ENCODE measurements at places on chromosomes 16 and 17.

GRCh38 chr17:75596320-75597087 is 8.9 kb downstream of the MYO15B start:
- no peak for DNase-seq

- DNase-seq = no peak
Measured at GRCh38 chr17:77827511-77827910, 131.0 kb upstream of the TNRC6C start.

- no peak for DNase-seq
Measured at GRCh38 chr17:35889241-35889640, 9.1 kb upstream of the CCL5 start.

GRCh38 chr16:15690296-15690695 is 40.3 kb downstream of the NDE1 start:
- no peak for DNase-seq

DNA sequence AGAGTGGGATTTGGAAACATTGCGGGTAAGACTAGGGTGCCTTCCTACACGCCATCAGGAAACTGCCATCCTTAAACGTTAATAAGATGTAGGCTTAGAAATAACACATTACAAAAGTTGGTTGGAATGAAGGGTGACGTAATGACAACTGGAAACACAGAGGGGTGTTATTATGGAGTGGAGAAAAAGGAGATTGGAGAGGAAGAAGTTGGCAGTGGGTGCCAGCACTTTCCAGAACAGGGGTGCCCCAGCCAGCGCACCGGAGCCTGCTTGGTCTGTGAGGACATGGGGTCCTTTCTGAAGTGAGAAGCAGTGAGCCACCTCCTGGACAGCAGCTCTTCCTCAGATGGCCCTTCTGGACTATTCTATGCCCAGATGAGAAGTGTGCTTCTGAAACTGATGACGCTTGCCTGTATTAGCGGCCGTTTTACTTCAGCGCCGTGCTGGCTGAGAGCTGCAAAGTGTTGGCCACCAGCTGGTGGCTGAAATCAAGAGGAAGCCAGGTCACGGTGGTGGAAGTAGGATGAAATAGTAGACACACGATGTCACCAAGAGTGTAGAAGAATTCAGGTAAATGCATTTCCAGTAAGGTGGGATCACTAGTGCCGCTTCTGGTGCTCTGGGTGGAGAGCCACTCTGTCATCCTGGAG is 244.8 kb downstream of the NTN1 start:
- DNase-seq = no peak

- DNase-seq = no peak
Measured at GRCh38 chr16:20300312-20301097, 26.8 kb downstream of the GP2 start.

GRCh38 chr17:65278050-65278819 is 141.1 kb downstream of the RGS9 start:
- peak; percentile 80 for DNase-seq

- peak; percentile 62 for DNase-seq
Measured at GRCh38 chr17:82022310-82022980, at the start of gene CENPX. CENPX (minus strand) TSS chr17:82022878; CDS start chr17:82022861, 17 bp downstream.

DNA sequence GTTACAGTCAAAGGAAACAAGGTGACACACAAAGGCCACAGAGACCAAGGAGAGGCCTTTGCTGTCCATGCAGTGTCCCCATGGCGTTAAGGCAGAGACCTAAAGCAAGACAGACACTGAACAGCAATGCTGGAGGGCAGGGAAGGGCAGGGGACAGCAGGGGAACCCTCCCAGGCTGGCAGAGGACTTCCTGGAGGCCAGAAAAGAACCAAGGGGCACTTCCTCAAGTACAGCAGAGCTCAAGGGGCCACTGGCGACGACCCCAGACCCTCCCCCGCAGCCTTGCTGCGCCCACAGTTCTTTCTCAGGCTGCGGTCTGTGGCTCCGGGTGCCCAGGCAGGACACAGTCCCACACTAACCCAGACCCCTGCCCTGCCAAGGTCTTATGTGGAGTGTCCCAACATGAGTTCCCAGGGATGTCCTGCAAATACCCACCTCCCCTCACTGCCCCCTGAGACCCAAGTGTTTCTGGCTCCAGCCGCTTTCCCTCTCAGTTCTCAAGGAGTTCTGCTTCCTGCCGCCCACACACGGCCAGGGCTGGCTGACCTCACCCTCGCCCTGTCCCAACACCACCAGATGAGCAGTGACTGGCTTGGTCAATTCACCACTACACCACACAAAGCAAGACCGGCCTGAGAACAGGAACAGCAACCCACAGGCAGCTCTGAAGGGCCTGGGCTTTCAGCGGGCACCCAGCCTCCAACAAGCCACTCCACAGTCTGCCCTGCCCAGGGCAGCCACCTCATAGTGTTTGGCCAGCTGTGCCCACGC is 4.2 kb downstream of the CLCN7 start:
- no peak for DNase-seq

GRCh38 chr16:78483124-78483992 is 383.9 kb downstream of the WWOX start:
- DNase-seq = no peak

DNA sequence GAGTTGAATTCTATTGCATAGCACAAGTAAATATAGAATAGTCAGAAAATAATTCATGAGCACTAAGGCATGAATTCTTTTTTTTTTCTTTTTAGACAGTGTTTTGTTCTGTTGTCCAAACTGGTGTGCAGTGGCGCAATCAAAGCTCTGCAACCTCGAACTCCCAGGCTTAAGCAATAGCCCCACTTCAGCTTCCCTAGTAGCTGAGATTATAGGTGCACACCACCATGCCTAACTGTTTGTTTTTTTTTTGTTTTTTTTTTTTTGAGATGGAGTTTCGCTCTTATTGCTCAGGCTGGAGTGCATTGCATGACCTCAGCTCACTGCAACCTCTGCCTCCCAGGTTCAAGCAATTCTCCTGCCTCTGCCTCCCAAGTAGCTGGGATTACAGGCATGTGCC is 16.6 kb downstream of the TUBD1 start:
- no peak for DNase-seq
